ENCODE measurements at places on chromosomes 5 and 9.

DNA sequence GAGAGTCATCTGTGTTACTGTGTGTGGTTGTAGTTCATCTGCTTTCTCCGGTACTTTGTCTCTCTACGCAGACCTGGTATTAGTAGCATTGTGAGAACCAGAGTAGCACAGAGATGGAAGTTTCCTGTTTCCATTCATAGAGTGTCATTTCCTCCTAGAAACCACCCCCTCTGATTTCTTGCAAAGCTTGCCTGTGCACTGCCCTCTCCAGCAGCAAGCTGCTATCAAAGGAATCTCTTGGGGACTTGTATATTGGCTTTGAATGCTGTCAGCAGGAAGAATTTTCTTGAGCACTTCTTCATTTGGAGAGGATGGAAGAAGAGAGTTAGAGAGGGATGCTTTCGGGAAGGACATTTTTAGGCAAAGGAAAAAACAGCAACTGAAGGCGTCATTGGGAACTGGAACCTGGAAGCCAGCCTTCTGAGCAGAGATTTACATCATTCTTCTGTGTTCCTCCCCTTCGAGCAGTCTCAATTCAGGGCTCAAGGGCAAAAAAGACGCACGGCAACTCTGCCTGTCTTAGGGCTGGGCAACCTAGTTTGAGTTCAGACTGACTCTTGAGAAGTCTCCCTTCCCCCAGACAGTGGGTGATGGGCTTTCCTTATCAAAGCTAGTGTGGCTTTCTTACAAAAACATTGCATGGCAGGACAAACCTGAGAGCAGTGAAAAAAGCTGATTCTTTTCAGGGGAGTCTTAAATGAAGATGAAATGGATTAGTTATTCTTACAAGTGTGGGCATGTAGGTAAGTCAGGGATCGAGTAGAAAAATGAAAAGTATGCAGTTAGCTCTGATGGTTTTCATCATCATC lies 226.3 kb downstream of the AOPEP start:
- no peak for DNase-seq

GRCh38 chr9:34170237-34170991 lies 8.4 kb upstream of the UBAP1 start:
- no peak for DNase-seq

DNA sequence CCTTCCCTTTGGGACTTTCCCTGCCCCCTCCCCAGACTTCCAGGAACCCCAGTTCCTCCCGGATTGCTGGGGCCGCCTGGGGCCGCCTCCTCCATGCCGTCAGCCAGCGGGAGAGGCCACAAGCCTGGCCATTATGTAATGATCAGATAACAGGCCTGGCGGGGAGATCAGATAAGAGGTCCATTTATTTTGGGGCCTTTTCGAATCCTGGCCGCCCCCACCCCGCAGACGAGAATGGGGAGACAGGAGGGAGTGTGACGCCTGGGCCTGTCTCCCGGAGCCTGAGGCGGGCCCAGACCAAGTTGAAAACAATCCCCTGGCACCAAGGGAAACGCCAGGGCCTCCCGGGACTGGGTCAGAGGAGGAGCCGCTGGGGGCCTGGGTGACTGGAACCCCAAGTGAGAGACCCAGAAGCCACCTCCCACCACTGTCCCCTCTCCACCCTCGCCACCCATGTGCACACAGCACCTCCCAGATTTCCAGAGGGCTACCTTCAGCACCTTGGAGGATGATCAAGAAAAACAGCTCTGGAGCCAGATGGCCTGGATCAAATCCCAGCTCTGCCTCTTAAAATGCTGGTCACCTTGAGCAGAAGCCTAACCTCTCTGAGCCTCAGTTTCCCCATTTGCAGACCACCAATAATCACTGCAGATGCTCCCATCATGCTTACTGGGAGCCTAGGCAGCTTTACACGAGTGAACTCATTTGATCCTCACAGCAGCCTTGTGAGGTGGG lies 7.8 kb downstream of the ENG start:
- DNase-seq: no peak

DNA sequence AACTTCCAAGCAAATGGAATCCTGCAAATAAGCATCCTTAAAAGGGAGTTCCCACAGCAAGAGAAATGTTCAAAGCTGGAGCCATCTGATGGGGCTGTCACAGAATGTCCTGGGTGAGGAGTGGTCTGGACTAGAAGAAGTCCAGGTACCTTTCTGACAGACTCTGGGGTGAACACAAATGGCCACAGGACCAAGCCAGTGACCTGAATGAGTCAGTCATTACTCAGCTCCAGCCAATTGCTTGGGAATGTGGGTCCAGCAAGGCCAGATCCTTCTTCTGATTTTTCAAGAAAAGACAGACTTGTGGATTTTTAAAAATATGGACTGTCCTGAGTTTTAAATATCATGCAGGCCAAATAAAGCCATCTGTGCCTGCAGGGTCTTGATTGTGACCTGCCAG lies 30.1 kb downstream of the GALNT10 start:
- DNase-seq: no peak

- no peak for DNase-seq
These were observed 59.8 kb downstream of the DOCK2 start for GRCh38 chr5:169696621-169697510.

DNA sequence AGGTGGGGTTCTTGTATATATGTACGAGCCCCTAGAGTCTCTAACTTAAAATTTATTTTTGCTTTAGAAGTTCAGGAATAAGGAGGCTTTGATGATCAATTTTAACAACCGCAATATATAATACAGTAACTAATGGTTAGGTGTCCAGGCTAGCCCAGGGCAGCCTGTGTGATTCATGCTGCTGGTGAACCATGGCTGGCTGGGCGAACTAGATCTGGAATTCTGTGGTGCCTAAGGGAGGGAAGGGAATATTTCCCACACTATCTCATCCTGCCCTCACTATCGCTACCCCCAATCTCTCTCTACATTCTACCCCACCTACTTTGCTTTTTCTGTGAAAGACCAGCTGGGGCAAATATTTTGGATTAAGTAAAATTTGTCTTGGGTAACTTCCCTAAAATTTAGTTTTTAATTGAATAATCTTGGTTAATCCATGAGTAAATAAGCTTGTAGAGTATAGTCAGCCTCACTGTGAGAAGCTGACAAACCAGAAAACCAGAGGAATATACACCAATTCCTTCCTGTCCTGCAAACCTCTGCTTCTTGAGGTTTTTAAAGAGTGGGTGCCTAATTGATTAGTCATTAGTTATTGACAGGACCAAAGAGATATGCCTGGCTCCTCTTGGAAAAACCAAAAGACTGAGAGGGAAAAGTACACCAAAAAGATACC lies 115.1 kb upstream of the CCDC152 start:
- DNase-seq: no peak

Measured in CD4-positive, CD25-positive, alpha-beta regulatory T cell (primary cell).